ENCODE measurements at places on chromosomes 13 and 19.

DNA sequence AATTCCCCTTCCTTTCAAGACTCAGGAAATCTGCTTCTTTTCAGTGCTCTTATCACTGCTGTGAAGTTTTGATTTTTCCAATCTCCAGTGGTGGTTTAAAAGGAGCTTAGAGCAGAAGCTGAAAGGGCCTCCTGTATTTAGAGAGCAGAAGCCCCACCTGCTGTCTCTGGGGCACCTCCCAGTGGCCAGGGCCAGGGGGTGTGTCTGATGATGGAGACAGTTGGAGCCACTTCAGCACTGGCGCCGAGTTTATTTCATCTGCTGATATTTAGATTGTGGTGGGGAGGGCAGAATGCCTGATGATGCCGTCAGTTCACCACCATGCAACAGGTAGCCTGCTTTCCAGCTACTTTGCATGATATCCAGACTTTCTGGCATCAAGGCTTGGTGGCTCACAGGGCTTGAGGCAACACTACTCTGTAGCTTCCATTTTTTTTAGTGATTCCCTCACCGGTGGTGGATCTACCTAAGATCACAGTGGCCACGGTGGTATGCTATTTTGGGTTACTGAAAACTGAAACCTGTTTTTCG lies 371.9 kb downstream of the KCNRG start:
- DNase-seq = peak; percentile 17

- no peak for DNase-seq
Measured at GRCh38 chr19:435056-435706, 25.7 kb downstream of the SHC2 start.

DNA sequence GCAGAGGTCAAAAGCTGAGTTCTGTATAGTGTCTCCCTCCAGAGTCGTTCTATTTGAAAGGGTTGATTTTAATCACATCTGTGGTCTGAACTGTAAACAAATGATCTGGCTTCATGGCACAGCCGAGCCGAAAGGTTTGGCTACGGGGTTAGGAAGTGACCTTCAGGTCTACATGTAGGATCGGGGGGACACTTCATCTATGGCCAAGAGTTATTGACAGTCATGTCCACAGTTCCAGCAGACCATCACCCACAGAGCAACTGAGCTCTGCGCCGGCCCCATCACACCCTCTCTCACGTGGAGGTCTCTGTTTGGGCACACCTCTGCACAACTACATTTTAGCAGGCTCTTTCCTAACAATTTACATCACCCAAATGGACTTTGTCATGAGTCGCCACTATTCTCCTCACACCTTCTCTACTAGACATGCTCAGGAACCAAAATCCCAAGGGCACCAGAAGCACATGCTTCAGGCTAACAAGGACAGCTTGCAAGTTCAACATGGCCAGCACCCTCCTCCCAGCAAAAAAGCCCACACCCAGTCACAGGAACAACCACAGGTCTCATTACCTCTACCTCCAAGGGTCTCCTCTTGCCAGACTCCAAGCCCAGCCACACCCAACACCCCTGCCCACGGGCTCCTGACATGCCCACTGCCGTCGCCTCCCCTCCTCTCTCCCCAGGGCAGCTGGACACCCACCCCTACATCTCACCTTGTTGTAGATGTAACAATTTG lies 36.1 kb upstream of the EPHX3 start:
- no peak for DNase-seq

GRCh38 chr19:46979126-46980105 lies 40.2 kb upstream of the NPAS1 start:
- DNase-seq = no peak

- no peak for DNase-seq
Measured at GRCh38 chr13:40181203-40181845, 485.1 kb downstream of the FOXO1 start.

- DNase-seq = no peak
Measured at GRCh38 chr13:85657942-85658341, 141.3 kb downstream of the SLITRK6 start.

- DNase-seq = no peak
Measured at GRCh38 chr13:22357132-22357531, 686.3 kb downstream of the FGF9 start.

GRCh38 chr19:12779162-12779993 lies 4.0 kb upstream of the HOOK2 start:
- no peak for DNase-seq

GRCh38 chr13:95296326-95296925 lies 4.8 kb downstream of the ABCC4 start:
- DNase-seq = no peak

- DNase-seq = no peak
Measured at GRCh38 chr13:45229172-45229571, 28.3 kb upstream of the KCTD4 start.

- no peak for DNase-seq
Measured at GRCh38 chr13:31764556-31764955, 25.2 kb downstream of the RXFP2 start.

- no peak for DNase-seq
Measured at GRCh38 chr13:21749410-21749809, 78.5 kb downstream of the FGF9 start.

DNA sequence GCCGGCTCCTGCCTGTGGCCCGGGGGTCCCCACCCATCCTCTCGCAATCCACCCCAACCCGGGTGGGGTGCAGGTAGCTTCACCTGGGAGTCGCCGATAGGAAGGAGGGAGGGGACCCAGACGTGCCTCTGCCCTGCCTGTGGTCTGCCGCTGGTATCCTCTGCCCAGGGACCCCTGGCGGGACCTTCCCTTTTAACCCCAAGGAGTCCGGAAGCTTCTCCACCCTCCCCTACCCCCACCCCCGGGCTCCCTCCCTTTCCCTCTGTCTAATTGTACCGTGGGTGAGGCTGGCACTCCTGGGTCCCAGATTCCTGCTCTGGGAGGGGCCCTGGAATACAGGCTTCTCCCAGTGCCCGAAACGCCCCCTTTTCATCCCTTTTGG lies at the start of gene KLK10:
KLK10 (minus strand) TSS at position 166 of the 382 bp plus-strand sequence. CDS start 579 bp downstream, outside the sequence.
- DNase-seq = no peak

DNA sequence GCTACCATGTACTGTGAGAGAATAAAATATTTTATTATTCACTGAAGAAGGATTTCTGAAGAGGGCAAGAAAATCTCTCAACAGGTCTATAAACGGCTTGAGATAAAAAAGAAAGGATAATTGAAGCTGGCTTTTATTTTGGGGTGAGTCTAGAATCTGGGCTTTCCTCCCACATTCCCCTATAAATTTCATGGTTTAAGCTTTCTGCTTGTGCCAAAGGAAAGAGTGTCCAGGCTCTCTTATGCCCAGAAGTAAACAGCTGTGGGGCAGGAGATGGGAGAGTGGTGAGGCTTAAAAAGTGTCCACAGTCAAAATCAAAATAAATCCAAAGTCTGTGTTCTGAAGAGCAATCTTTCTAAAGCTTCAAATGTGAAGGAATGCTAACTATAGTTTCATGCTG lies 942.2 kb upstream of the MIR17HG start:
- no peak for DNase-seq

- DNase-seq = no peak
Measured at GRCh38 chr13:50684366-50684765, 159.1 kb downstream of the DLEU7 start.

DNA sequence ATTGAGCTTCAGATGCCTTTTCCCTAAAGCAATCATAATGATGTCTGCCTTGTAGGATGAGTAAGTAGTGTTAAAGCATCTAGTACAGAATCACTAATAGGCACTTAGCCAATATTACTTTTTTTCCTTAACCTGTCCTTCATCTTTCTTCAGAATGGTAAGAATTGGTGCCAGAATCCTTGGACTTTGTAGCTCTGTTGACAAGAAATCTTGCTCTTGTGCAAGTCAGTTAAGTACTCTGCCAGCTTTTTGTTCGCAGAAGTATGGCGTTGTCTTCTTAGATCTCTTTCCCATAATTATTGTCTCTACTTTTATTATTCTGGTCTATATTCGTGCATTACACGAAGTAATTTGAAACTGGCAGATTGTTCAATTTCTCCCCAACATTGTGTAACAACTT lies 554.5 kb downstream of the PCDH9 start:
- DNase-seq = no peak

DNA sequence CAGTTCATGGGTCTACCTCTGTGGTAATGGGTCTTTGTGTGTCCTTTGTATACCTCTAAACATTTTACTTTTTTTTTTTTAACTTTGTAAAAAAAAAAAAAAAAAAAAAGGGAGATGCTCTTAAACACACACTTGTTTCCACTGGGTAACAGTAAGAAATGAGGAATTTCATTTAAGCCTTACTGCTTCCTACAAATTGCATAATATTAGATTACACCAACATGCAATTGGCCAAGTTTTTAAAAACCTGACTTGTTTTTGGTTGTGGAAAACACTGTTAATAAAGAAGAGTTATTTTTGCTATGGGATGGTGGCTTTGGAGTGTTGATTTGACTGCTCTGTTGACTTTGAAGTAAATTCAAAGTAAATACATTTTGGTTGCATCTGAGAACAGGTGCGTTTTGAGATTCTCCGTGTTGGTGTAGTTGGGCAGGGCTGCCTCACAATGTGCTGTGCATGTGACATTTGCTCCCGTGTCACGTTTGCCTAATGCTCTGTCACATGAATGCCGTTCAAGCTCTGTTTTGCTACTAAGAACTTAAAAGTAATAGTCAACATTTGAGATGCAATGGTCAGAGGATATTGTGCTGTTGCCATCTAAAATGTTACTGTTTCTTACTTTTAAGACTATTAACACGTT lies 202.4 kb downstream of the LMO7 start:
- no peak for DNase-seq

- DNase-seq = no peak
Measured at GRCh38 chr19:30008169-30008568, 66.1 kb downstream of the URI1 start.

DNA sequence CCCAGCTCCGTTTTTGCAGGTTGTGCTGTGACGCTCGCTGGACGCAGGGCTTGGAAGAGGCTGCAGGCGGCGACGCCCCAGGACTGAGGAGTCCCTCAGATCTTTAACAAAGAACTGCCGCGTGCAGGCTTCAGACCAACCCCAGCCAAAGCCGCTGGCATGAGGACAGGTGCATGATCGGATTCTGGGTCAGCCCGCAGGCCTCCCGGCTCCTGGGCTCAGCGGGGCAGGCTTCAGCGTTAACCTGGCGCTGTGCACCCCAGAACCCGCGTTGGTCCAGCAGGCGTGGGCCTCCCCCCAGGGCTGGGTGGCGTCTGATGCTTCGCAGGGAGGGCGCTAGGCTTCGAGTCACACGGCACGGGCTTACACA lies 920 bp upstream of the TIMM13 start:
- no peak for DNase-seq

DNA sequence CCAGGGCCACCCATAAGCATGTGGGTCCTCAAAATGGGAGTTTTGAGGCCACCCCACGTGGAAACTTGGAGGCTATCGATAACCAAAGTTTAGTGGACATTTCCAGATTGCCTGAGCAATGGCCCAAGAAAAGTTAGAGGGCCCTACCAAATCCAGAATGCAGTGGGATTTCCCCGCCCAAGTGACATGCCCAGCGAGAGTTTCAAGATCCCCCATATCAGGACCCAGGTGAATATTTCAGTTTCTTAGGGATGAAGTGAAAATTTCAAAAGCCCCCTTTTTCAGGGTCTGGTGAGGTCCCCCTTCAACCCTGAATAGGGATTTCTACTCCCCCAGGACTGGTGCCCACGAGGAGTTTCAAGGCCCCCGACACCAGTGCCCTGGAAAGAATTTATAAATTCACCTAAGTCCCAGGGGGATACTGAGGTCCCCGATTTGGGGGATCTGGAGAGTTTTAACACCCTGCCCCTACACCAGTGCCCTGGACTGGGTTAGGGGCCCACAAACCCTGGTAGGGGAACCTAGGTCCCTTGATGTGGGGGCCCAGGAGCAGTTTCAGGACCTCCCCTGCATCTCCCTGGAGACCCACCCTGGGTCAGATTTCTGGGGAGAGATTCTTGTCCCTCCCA lies 695 bp downstream of the BST2 start:
- DNase-seq = no peak

- no peak for DNase-seq
Measured at GRCh38 chr19:40457048-40457447, 8.5 kb downstream of the BLVRB start.

- no peak for DNase-seq
Measured at GRCh38 chr19:27740396-27740795, 1472.6 kb downstream of the UQCRFS1 start.

GRCh38 chr19:49362929-49363267 lies 682 bp upstream of the TEAD2 start:
- DNase-seq = peak; percentile 29

- DNase-seq = no peak
Measured at GRCh38 chr19:13803038-13803437, 7.8 kb downstream of the ZSWIM4 start.

GRCh38 chr13:102402290-102402689 lies 442 bp upstream of the FGF14 start:
- no peak for DNase-seq

GRCh38 chr19:52099497-52100138 lies 4.1 kb upstream of the ZNF841 start:
- peak; percentile 17 for DNase-seq

DNA sequence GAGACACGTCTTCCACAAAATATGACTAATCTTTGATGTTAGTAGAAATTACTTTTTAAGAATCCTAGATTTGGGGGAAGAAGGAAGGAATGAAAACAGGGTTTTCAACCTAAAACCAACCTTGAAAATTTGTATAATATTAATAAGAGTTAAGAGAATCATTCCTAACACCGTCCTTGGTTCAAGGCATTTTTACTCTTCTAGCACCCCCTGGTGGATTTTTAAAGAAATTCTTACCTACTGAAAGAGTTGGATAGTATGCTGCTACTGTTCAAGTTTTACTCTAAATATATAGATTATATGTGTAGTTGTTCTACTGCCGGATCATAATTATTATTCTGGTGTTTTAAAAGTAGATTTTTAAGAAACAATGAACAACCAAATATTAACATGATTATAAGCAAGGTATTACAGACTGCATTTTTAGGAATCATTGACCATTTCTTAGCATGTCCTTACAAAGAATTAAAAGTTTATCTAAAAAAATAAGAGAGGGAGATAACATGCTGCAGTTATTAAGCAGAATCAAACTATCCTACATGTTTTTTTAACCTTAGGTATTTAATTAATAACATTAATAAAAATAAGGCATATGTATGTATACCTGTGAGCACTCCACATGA lies 7.4 kb upstream of the SLITRK6 start:
- peak; percentile 3 for DNase-seq

GRCh38 chr13:64556376-64556775 lies 2673.8 kb downstream of the PCDH9 start:
- DNase-seq = peak; percentile 1

DNA sequence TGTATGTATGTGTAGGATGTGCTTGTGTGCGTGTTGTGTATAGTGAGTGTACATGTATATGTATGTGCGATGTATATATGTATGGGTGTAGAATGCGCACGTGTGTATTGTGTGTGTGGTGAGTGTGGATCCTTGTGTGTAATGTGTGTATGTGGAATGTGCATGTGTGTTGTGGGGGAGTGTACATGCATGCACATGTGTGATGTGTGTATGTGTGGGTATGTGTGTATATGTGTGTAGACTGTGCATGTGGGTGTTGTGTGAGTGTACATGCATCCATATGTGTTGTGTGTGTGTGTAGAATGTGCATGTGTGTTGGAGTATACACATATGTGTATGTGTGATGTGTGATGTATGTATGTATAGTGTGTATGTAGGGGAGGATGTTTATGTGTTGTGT lies 18.0 kb upstream of the SPACA7 start:
- no peak for DNase-seq

Data from HTR-8/SVneo (cell line).